ENCODE measurements at places on chromosomes 3 and 15.

DNA sequence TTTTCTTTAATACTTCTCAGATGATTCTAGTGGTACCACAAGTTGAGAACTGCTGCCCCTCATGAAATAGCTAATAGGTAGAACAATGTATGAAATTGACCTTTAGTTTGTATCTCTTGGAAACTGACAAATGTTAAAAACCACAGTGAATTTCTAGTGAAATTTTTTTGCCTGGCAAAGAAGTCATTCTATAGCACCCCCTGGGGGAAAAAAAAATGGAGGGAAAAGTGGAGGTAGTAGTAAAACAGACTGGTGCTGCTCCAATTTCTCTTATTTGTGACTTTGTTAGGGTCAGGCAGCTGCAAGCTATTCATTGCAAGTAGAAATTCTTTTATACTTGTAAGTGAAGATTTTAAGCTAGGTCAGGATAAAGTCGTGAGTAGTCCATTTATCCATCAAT is 605.0 kb downstream of the NLGN1 start:
- no peak overlapping the region for H3K4me3 ChIP-seq
- no peaks in the 10 kb centered on the region for H3K27me3 ChIP-seq
- DNase-seq: no peak
- H3K4me1 ChIP-seq: no peaks in the 10 kb centered on the region

- H3K27me3 ChIP-seq: no peaks in the 10 kb centered on the region
- no peaks in the 10 kb centered on the region for H3K36me3 ChIP-seq
- DNase-seq: no peak
- H3K4me1 ChIP-seq: peaks cover 11% of the 10 kb centered on the region
- no peak overlapping the region for H3K27ac ChIP-seq
Measured at GRCh38 chr15:90483012-90483307, 46.8 kb upstream of the CRTC3 start.

GRCh38 chr3:70180664-70181063 is 131.8 kb downstream of the MDFIC2 start:
- H3K36me3 ChIP-seq: no peaks in the 10 kb centered on the region
- DNase-seq: no peak
- H3K4me1 ChIP-seq: no peaks in the 10 kb centered on the region
- H3K27ac ChIP-seq: no peak overlapping the region
- H3K27me3 ChIP-seq: no peaks in the 10 kb centered on the region

DNA sequence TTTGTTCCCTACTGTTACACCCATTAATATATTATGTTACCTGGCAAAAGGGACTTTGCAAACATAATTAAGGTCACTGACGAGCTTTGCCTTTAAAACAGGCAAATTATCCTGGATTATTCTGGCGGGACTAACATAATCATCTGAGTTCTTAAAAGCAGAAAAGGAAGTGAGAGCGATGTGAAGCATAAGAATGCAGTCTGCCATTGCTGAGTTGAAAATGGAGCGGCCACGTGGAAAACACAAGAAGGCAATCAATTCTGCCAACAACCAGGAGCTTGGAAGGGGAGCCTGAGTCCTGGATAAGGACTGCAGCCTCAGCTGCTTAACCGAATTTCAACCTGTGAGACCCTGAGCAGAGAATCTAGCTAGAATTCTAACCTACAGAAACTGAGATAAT is 328.2 kb upstream of the WNT5A start:
- no peaks in the 10 kb centered on the region for H3K4me1 ChIP-seq
- H3K27ac ChIP-seq: no peak overlapping the region
- no peak overlapping the region for H3K4me3 ChIP-seq
- no peak for DNase-seq
- no peaks in the 10 kb centered on the region for H3K36me3 ChIP-seq

DNA sequence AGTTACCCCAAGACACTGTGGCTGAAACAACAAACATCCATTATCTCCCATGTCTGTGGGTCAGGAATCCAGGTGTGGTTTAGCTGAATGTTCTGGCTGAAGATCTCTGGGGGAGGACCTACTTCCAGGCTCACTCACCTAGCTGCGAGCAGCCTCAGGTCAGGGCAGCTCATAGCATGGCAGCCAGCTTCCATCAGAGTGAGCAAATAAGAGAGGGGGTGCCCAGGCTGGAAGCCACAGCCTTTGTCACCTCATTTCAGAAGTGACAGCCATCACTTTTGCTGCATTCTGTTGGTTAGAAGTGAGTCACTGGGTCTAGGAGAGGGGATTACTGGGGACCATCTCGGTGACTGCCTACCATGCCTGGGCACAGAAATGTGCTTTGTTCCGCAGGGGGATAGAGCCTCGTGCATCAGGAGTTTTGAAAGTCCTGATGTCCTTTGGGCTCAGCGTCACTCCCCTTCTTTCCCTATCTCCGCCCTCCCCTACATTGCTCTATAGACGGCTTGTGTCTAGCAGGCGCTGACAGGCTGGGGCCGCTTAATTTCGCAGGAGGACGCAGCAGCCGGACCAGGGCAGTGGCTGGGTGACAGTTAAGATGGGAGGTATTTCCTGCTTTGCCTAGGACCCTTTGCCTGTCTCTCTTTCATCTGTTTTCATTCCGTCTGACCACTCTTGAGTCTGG is 25.4 kb downstream of the TGM4 start:
- no peaks in the 10 kb centered on the region for H3K36me3 ChIP-seq
- DNase-seq: no peak
- H3K27me3 ChIP-seq: no peaks in the 10 kb centered on the region
- H3K4me1 ChIP-seq: no peaks in the 10 kb centered on the region

All from vagina (tissue), 2 donors.